Endothelial cell (in vitro differentiated cells): ENCODE measurements at places on chromosomes 3 and 15. TPM values are rescaled to one million over a fixed set of nuclear protein-coding genes. Genes with fewer than 3 reads are reported as not detected.

DNA sequence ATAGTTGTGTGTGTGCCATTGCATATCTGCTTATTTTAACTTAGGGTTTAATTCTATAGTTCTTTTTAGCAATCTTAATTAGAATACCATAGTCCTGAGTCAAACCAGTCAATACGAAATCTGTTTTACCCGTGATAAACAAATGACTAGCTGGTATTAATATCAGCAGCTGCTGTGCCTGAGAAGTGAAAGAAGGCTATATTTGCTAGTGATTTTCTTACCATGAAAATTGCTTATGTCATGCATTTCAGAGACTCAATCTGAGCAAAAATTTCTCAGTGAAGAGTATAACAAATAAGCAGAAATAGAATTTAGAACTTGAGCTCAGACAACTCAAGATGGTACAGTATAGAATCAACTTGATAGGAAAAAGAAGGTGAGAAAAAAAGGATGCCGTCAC lies 820.4 kb downstream of the NAALADL2 start:
- no peaks in the 10 kb centered on the region for H3K4me1 ChIP-seq
- DNase-seq: no peak
- H3K36me3 ChIP-seq: no peaks in the 10 kb centered on the region
- H3K27me3 ChIP-seq: no peaks in the 10 kb centered on the region

DNA sequence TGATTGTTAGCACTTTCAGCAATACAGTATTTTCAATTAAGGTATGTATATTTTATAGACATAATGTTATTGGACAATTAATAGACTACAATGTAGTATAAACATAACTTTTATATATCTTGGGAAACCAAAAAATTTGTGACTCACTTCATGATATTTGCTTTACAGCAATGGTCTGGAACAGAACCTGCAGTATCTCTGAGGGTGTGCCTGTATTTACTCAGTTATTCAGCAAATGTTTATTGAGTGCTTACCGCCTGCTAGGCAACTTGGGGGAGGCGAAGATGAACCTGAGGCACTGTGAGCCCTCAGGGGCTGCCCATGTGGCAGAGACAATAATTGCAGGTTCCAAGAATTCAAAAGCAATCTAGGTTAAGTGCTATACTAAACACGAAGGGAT lies 144.8 kb downstream of the GABRB3 start:
- H3K4me3 ChIP-seq: no peak overlapping the region
- DNase-seq: no peak
- H3K36me3 ChIP-seq: no peaks in the 10 kb centered on the region
- no peaks in the 10 kb centered on the region for H3K4me1 ChIP-seq
- no peaks in the 10 kb centered on the region for H3K27me3 ChIP-seq
- no peak overlapping the region for H3K27ac ChIP-seq

DNA sequence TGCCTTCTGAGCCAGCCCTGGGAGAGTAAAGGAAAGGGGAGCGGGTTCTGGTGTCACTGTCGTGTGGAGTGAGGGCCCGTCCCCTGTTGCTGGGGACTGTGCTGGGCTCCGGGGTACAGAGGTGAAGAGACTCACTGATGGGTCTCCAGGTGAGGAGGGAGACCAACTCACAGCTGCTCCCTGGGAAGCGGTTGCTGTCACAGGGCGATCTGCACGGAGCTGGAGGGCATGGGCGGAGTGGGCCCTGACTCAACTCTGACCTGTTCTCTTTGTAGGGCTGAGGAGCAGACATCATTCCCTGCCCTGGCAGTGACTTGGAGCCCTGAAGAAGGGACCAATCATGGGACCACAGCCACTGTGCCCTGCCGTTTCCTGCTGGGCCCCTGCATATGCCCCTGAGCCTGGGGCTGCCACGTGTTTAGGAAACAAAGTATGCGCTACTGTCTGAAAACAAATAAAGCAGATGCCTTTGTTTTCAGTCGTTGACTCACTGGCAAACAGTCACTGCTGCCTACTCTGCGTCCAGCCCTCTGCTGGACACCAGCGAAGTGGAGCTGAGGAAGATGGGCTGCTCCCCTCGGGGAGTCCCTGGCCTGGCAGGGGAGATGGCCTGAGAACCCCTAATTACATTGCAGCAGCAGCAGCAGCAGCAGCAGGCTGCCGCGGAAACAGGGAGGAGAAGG lies 22.9 kb upstream of the PLXNA1 start:
- H3K4me3 ChIP-seq: no peak overlapping the region
- peak; percentile 22 for DNase-seq
- H3K4me1 ChIP-seq: peaks cover 6% of the 10 kb centered on the region
- H3K27ac ChIP-seq: peak overlapping the region; percentile 15

DNA sequence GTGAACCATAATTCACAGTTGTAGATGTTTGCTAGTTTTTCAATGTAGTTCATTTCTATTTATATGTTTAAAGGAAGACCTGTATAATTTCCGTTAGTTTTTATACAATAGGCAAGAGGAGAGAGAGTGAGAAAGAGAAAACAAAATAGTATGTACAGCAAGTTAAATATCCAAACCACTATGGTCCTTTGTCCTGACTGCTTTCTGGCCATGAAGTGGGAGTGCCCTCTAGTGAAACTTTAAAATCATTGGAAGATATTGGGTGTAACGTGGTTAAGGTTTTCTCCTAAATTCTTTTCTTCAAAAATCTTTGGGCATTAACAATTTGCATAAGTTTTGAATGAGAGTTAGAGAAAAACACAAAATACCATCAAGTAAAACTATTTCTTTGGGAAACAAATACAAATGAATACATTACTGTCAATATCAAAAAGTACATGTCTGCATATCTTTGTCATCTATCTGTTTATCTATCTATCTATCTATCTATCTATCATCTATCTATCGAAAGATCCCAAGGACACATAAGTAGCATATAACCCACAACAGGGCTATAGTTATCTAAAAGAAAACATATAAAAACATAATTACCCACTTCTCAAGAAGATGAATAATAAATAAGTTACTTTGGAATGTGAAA lies 534.6 kb upstream of the ATP11B start:
- H3K27me3 ChIP-seq: no peaks in the 10 kb centered on the region
- no peak overlapping the region for H3K27ac ChIP-seq
- DNase-seq: no peak
- no peaks in the 10 kb centered on the region for H3K36me3 ChIP-seq
- no peak overlapping the region for H3K4me3 ChIP-seq

DUOXA2 gene
- total RNA-seq: not detected
